ENCODE measurements at places on chromosomes 7 and 10.

- DNase-seq: no peak
These were observed 526 bp downstream of the CH25H start for GRCh38 chr10:89206402-89207180.

DNA sequence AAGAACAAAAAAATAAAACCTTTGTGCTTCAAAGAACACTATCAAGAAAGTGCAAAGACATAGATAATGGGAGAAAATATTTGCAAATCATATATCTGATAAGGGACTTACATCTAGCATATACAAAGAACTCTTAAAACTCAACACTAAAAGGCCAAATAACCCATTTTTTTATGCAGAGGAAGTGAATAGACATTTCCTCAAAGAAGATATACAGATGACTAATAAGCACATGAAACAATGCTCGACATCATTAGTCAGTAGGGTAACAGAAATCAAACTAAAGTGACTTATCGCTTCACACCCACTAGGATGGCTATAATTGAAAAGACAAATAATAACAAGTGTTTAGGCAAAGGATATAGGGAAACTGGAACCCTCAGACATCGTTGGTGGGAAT is 78.0 kb downstream of the MALSU1 start:
- no peak for DNase-seq

DNA sequence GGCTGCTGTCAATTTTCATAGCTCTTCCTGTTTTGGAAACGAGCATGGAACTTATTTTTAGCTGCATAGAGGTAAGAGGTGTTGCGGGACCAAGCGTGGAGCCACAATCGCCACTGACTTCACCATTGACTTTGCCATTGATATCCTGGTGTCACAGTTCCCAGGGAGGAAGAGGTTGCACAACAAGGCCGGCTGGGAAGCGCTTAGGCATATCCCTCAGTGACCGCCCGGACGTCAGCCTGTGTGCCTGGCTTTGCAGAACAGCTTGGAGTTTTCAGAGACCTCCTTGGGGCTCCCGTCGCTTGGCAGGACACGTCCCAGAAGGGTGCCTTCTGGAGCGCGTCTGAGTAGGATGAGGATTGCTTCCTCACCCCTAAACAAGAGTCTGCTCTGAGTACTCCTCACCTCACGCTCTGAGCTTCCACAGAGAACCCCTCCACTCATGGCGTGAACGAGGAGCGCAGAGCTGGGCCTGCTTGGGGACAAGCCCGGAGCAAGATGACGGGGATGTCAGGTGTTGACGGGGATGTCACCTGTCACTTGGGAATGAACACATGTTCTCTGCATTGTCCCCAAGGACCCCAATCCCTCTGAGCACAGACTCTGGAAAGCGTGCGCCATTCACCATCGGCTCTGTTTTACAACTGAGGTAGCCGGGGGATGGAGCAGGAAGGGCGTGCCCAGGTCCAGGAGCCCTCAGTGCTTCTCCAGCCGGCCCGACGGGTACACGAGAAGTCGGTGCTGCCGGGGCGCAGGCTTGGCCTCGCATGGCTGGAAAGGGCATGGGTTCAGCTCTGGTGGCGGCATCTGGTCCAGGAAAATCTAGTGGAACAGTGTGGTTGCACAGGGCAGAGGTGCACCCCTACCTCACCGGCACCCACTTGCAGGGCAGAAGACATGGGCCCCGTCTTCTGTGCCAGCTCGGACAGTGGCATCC is 192.3 kb upstream of the SHH start:
- DNase-seq: no peak

GRCh38 chr10:60948851-60949250 is 4.9 kb upstream of the RHOBTB1 start:
- no peak for DNase-seq

DNA sequence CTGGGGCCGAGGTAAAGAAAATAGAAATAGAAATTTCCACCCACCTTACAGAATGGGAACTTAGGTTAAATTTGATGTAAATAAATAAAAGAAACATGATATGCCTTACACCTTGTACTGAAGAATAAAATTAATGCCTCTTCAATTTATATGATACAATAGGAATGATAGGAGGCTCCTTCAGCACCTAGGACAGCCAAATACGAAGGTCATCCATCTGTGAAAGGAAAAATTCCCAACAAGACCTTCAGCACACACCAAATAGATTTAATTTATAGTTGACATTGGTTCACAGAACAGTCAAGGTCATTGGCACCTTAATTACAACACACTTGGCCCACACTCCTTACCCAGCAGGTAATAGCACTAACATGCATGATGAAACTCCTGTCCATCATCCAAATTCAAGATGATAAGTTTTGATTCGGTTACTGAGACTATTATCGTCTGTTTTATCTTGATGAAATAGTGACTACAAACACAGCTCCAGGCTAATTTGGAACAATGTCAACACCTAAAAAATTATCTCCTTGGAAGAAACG is 250.9 kb downstream of the SNX13 start:
- no peak for DNase-seq
